MG63 (cell line): ENCODE measurements at places on chromosomes 2 and 18. TPM values are rescaled to one million over a fixed set of nuclear protein-coding genes. Genes with fewer than 3 reads are reported as not detected.

Gene AFF3
- total RNA-seq = 1.9 and 6.1 TPM in 2 replicates

Gene CYP27A1
- total RNA-seq = 7.7 and 8.9 TPM in 2 replicates

Gene CRYGD
- total RNA-seq = not detected in 2 replicates

Gene DNAH7
- total RNA-seq = 0.43 TPM in 1 of 2 replicates, not detected in the other

Gene MC4R
- not detected in 2 replicates for total RNA-seq

Gene FAM117B
- total RNA-seq = 0.40 and 1.2 TPM in 2 replicates

Gene SERPINB11
- not detected in 2 replicates for total RNA-seq

Gene CDH19
- total RNA-seq = not detected in 2 replicates

- no peak for DNase-seq
Observed at GRCh38 chr2:203450561-203450960, 84.5 kb downstream of the RAPH1 start.

GRCh38 chr2:71992036-71992435, 155.6 kb downstream of the CYP26B1 start:
- no peak for DNase-seq

DNA sequence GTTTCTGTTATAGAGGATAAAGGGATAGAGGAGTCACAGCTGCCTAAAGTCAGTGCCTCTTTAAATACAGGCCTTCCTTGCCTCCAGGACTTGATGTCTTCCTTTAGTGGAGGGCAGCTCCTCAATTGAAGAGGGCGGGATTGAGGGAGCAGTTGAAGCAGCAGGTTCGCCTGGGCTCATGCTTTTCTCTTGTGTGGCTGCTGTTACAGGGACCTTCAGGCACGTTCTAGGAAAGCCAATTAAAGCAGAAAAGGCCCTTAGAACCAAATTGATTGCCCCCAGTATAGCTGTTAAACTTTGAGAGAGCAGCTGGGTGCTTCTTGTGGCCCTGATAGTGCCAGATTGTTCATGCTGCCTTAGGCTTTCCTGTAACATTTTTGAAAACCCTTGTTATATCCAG, 42.0 kb upstream of the LTBP1 start:
- no peak for DNase-seq

DNA sequence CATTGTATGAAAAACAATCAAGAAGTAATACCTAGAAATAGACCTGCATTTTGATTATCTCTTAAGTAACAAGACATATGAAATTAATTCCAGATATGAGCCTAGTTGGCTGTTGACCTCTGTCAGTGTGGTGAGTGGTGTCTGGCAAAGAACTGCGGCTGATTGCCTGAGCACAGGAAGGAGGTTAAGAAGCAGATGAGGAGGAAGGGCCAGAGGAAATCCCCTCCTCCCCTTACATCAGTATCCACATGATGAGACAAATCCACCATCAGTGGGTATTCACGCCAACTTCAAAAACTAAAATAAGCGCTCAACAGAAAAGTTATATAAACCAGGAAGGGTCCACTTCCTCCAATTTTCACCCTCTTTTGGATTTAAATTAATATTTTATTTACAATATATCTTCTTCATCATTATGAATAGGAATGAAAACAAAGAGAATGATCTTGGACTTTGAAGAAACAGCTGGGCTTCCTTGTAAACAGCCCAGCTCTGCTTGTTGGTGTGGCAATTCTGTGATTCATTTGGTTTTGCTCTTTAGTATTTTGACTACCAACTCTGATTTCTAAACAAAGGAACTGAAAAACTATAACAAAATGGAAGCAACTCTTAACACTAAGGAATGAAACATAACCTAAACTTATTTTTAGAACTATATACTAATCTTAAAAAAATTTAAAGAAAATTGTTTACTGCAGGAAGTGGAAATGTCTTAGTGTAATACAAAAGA, 27.3 kb downstream of the RFTN2 start:
- DNase-seq = no peak

- DNase-seq = no peak
Observed at GRCh38 chr2:216776066-216776850, 80.9 kb upstream of the IGFBP5 start.

DNA sequence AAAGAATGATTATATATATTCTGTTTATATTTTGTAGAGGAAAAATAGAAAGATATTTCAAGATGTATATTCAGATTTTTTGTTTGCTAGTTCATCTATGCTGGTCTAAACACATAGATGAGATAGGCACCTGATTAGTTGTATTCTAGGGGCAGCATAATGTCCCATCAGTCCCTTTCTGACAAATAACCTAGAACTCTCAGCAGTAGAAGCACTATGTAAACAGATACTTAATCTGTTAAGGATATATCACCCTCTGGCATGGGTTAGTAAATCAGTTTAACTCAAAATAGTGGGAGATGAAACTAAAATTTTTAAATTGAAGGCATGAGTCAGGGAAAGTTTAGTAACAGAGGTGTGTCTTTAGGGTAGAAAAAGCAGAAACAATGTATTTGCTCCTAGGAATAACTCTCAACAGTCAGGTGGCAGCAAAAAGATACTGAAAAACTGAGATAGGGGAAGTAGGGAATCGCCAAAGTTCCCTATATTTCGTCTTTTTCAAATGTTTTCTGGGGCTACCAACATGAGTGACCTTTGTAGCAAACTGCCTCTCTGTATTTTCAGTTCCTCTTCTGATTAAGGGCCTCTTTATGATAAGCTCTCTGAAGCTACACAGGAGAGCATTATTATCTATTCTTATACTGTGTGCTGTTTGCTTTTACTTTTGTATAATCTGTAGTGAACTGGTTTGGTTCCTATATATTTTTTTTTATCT, 5.7 kb downstream of the PPP1R1C start:
- no peak for DNase-seq

- DNase-seq = no peak
Observed at GRCh38 chr2:48448274-48449061, 81.5 kb upstream of the STON1 start.

- no peak for DNase-seq
Observed at GRCh38 chr2:141791521-141791920, 339.3 kb downstream of the LRP1B start.

DNA sequence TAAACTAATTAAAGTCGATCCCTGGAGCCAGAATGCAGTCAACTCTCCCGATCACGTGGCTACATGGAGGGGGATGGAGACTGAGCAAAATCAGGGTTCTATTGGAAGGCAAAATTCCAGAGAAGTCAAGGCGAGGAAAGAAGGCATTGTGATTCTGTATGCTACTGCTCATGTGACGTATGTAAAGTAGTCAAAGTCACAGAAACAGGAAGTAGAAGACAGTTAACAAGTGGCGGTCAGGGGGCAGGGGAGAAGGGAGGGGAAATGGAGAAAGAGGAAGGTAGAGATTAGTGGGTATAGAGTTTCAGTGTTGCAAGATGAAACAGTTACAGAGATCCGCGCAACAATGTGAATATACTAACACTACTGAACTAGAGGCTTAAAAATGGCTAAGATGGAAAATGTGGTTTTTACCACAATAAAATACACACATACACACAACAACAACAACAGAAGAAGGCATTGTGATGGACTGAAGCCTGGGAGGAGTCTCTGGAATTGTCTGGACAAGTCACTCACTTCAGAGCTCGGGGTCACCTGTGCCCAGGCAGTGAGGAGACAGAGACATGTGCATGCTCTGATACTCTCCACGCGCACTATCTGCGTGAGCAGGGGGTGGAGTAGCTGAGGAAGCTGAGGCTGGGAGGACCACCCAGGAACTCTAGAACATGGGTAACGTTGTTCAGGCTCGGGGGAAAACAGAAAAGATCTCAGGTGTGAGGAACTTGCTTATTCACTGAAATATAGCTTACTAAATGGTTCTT, 89.9 kb upstream of the CDCA7 start:
- DNase-seq = no peak
